Naive thymus-derived CD8-positive, alpha-beta T cell (primary cell): ENCODE measurements at places on chromosomes 4 and X. TPM values are rescaled to one million over a fixed set of nuclear protein-coding genes. Genes with fewer than 3 reads are reported as not detected.
A peak's percentile ranks its signal among the peaks of the same experiment; 100 is the strongest.

DNA sequence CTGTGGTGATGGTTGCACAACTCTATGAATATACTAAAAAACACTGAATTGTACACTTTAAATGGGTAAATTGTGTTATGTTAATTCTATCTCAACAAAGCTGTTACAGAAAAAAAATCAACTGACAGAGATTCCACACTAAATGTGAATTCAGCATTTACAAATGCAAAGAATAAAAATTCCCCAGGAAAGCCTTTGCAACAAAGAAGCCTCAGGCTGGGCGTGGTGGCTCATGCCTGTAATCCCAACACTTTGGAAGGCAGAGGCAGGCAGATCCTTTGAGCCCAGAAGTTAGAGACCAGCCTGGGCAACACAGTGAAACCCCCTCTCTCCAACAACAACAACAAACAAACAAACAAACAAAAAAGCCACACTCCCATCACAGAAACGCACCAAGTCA lies 8.9 kb downstream of the BCLAF3 start:
- no peak for DNase-seq

CLDN22 gene
- not detected for polyA plus RNA-seq

DNA sequence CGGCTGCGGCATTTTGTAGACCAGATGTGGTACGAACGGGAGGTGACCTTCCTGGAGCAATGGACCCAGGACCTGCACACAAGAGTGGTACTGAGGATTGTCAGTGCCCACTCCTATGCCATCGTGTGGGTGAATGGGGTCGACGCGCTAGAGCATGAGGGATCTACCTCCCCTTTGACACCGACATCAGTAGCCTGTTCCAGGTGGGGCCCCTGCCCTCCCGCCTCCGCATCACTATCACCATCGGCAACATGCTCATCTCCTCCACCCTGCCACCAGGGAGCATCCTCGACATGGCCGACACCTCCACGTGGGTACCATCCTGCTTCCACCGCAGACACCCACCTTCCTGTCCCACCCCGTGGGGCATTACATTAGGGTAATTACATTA lies 46.2 kb downstream of the SMARCA5 start:
- peak; percentile 60 for DNase-seq

ASB12 gene
- polyA plus RNA-seq: 0.35 TPM

DNA sequence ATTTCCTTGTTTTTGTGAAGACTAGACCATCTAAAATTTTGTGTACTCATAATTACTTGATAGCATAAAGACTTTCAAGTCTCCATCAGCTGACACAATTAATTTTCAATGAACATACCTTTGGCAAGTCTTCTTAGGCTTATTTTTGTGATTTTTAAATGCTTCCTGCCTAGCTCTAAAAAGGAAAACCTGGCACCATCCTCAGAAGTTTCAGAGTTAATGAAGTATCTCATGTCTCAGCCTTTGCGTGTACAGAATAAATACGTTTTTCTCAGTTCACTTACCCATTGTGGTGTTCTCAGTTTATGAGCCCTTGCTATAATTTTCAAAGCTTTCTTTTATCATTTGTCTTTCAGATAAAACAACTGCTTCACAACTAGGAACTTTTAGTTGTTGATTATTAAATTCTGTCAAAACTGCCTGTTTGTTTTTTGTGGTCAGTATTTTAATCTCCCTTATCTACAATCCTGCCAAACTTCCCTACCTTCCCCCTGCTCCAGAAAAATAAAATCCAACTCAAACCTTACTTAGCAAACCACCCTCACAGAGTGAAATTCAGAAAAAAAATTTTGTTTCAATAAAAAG lies 21.6 kb downstream of the ADD1 start:
- DNase-seq: no peak

DNA sequence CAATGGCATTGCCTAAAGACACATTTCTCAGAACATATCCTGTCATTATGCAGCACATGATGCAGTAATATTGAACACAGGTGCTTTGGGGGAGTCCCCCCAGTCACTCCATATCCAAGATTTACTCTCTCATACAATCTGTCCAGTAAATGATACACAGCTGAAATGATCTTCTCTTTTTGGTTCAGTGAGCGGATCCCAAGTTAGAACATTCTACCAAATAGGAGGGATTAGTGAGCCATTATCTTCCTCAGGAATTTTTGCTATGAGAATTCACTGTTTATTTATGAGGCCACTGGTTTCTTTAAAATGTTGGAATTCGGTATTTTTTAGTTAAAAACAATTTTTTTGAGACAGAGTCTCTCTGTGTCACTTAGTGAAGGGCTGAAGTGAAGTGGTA lies 96.5 kb downstream of the TRAPPC11 start:
- DNase-seq: no peak
